Activated CD4-positive, alpha-beta T cell treated with anti-CD3 and anti-CD28 coated beads, Interleukin-2, amount 10 ng/mL, durations not matched to agents 24 days and 14 days (primary cell): ENCODE measurements at places on chromosomes 12 and 14.

DNA sequence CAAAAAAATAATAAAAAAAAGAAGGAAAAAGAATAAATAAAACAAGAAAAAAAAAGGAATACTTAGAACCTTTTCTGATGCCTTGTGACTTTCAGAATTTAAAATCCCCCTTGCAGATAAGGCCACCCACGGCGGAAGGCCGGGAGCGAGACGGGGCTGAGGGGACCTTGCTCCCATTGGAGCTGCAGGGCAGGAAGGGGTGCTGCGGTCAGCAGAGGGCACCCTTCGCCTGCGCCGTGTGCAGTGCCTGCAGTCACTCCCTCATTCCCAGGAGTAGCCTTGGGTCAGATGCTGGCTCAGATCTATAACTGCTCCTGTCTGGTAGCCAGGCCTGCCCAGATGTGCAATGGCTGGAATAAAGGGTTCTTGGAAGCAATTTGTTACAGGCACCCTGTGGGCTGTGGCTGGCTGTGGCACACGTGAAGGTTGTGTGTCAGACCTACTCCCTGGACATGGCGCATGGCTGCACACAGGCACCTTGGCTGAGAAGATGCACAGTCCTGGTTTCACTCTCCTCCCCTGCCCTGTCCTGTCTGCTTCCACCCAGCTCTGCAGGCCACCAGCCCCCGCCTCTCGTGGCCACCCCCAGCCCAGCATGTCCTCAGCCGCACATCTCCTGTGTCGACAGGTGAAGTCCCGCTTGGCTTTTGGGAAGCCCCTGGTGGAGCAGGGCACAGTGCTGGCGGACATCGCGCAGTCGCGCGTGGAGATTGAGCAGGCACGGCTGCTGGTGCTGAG is 13.4 kb upstream of the ALDH2 start:
- no peak for DNase-seq

GRCh38 chr12:26696613-26697092 is 136.3 kb downstream of the ITPR2 start:
- DNase-seq: no peak

- DNase-seq: no peak
Observed at GRCh38 chr12:62586850-62587249, 120.2 kb downstream of the MON2 start.

DNA sequence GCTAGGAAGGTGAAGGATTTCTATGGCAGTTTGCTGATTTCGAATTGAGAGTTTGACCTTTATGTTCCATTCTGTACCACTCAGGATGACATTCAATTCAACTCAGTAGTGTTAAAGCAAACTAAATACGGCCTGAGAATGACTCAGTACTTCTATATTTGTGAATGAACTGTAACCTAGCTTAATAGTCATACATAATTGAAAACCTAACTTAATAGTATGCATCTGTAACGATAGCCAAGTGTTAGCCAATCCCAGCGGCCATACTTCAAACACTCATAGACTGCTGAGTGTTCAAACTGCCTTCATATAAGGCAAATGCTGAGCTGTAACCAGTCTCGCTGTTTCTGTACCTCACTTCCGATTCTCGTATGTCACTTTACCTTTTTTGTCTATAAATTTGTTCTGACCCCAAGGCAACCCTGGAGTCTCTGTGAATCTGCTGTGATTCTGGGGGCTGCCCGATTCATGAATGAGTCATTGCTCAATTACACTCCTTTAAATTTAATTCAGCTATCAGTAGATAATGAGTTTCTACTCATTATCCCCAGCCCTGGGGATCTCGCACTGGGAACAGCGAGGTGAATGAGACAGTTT is 98.5 kb upstream of the SLC24A4 start:
- DNase-seq: no peak

- DNase-seq: peak; percentile 69
Observed at GRCh38 chr12:68240079-68240478, 13.3 kb downstream of the IL22 start.

- peak; percentile 69 for DNase-seq
Observed at GRCh38 chr12:11730299-11731041, 81.0 kb downstream of the ETV6 start.

GRCh38 chr14:65263177-65263788 is 149.2 kb upstream of the FUT8 start:
- no peak for DNase-seq

- no peak for DNase-seq
Observed at GRCh38 chr14:24911324-24912109, 138.4 kb downstream of the STXBP6 start.

GRCh38 chr14:71261206-71261605 is 353.9 kb downstream of the PCNX1 start:
- no peak for DNase-seq

DNA sequence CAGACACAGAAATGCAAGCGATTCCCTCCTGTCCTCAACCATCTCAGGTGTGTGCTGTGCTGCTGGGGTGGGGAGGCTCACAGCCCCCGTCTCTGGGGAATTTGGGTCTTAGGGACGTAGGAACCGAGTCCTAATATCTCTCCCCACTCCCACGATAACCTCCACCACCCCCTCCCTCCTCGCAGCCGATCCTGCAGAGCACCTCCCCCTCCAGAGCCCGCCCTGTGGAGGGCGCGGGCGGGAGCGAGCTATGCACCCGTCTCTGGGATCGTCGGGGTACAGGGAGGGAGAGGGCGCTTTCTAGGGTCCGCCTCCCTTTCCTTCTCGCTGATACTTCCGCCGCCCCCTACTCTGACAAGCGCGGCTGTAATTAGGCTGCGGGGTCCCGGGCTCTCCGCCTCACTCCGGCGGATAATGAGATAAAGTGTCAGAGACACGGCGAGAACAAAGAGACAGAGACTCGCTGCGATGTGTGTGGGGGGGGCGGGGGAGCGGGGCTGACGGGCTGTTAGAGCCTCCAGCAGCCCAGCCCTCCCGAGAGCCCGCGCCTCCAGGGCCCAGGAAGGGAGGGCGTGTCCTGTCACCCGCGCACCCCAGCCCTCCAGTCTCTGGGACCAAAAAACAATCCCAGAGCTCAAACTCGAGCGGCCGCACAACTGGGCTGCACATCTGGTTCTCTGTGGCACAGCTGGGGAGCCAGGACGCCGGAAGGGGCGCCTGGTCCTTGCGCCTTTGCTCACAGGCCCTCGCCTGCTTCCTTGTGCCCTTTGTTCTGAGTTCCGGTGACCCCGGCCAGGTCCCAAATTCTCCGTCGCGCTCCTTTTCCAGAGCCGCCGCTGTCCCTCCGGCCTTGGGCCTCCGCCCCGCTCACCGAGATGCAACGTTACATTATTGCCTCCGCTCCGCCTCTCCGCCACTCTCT is 8.7 kb downstream of the SHMT2 start:
- peak; percentile 77 for DNase-seq

GRCh38 chr12:106274575-106275121 is 26.8 kb upstream of the CKAP4 start:
- no peak for DNase-seq

- no peak for DNase-seq
Observed at GRCh38 chr12:112401903-112402498, 7.4 kb downstream of the RPL6 start.

DNA sequence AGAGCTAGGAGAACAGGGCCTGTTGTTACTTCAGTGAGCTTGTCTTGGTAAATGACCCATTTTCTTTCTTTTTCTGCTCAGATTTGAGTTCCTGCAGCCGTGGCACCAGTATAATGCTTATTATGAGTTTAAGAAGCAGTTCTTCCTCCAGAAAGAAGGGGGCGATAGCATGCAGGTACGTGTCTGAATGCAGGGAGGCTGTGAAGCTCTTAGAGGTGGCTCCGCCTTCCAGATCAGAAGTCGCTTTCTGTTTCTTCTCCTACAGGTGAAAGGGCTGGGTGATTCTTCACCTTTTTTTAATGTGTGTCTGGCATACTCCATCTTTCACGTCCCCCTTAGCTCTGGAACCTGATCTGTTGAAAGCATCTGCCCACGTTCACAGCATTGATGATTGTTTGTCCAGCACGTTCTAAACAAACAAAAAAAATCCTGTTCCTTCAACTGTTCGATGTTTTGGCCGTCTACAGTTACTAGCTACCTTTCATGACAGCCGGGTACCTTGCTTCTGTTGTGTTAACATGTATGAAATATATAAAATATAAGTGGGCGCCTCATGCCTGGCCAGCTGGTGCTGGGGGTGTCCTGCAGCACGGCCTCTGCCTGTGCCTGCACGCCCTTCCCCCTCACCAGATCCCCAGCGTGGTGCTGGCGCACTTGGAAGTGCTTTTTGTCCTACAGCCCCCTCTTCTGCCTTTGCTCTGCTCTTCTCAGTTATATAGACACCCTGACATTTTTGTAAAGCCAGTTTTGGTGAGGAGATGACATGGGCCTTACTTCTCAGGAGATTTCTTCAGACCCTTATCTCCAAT is 44.6 kb downstream of the SFSWAP start:
- peak; percentile 79 for DNase-seq

DNA sequence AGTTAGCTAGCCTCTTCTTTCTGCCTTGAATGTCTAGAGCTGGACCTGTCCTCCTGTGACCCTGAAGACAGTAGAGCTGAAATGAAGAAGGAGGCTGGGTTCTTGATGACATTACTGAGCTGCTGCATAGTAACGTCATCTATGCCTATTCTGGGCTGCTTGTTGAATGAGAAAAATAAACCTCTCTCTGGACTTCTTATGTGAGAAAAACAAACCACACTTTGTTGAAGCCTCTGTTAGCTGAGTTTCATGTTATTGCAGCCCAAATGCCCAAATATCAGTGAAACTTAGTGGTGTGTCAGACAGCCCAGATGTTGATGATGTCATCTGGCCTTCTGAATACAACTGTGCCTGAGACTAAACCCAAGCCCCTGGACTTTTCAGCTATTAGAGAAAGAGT is 67.0 kb upstream of the MAX start:
- DNase-seq: peak; percentile 62

- DNase-seq: no peak
Observed at GRCh38 chr12:115801871-115802270, 475.6 kb downstream of the MED13L start.

DNA sequence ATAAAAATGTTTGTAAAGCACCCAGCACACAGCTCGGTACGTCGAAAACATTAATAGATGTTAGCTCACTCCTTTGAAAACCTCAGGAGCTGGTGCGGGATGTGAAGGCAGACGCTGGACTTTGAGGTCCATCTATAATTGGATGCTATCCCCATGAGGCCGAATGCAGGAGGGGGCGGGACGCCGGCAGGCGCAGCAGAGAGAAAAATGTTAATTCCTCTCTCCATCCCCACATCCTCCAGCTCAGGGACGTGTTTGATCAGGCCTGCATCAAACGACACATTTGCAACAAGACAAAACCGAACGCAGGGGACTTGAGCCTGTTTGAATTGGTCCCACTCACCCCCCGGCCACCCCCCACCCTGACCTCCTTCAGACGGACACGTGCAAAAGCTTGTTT is 231.0 kb downstream of the RBM19 start:
- no peak for DNase-seq

- DNase-seq: no peak
Observed at GRCh38 chr14:36442824-36443241, 77.2 kb downstream of the NKX2-1 start.

DNA sequence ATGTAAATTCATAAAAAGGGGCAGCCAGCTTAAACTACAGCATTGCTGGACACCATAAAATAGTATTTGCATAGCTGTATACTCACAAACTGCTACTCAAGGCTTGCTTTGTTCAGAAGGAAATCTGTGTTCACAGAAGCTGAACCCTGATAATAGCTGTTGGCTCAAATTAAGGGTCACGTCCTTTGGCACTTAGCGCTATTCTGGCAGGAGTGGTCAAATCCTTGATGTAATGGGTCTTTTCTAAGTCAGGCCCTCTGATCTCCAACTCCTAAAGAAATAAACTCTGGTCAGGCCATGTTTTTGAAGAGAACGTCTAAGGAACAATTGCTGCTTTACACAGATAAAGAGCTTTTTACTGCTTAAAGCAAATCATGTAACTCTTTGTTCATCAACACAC is 12.8 kb upstream of the PSMA6 start:
- DNase-seq: no peak

GRCh38 chr12:122799641-122800243 is 25.4 kb downstream of the CCDC62 start:
- DNase-seq: no peak

DNA sequence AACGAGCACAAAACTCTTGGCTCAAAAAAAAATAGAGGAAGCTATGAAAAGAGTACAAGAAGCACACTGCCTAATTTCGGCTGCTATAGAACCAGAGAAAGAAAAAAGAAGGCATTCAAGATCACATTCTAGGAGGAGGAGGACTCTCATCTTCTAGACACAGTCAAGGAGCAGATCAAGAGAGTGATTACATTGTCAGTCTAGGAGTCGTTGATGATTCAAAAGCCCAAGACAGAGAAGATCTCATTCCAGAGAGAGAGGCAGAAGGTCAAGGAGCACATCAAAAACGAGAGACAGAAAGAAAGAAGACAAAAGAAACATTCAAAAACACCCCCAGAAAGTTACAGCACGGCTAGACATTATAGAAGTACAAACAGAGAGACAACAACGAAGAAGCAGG is 131.8 kb upstream of the AEBP2 start:
- no peak for DNase-seq

- no peak for DNase-seq
Observed at GRCh38 chr12:47121146-47121545, 41.4 kb upstream of the AMIGO2 start.

DNA sequence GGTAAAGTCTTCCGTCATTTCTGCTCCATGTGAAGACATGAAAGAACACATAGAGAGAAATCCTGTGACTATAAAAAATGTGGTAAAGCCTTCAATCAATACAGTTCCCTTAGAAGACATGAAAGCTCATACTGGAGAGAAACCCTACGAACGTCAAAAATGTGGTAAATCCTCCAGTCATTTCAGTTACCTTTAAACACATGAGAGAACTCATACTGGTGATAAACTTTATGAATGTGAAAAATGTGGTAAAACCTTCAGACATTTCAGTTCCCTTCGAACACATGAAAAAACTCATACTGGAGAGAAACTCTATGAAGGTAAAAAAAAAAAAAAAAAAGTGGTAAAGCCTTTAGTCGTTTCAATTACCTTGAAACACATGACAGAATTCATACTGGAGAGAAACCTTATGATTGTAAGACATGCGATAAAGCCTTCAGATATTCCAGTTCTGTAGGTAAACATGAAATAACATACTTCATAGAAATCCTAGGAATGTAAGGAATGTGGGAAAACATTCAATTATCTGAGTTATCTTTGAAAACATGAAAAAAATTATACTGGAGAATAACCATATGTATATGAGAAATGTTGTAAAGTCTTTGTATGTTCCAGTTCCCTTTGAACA is 60.4 kb downstream of the MAP4K5 start:
- no peak for DNase-seq

- no peak for DNase-seq
Observed at GRCh38 chr12:49439042-49439441, 71.8 kb downstream of the SPATS2 start.
